ENCODE measurements at places on chromosomes 2 and 18. TPM values are rescaled to one million over a fixed set of nuclear protein-coding genes. Genes with fewer than 3 reads are reported as not detected.

- ATAC-seq: no peak
Measured at GRCh38 chr2:64853894-64854293, 135.3 kb upstream of the SLC1A4 start.

DNA sequence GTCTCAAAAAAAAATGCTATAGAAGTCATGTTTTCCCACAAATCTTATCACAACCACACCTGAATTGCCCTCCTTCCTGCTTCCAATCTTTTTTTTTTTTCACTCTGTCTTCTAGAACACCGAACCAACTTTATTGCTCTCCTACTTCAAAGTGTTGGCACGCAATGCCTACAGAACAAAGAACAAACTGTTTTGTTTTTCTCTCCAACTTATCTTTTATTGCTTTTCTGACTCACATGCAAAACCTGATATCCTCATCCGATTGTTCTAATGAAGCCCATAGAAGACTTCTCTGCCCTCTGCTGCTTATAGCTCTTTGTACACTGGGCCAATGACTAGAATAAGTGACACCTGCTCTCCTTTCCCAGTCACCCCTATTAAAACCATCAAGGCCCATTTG, 602.8 kb downstream of the EPHA4 start:
- no peak for ATAC-seq

Gene SERPINB13
- total RNA-seq: 281 TPM

Gene FOXI3
- not detected for total RNA-seq

Gene OR6B2
- total RNA-seq: not detected

Gene MOGAT1
- not detected for total RNA-seq
